Stimulated activated naive CD4-positive, alpha-beta T cell (primary cell): ENCODE measurements at places on chromosomes 4 and X.
A peak's percentile ranks its signal among the peaks of the same experiment; 100 is the strongest.

- no peak for DNase-seq
Observed at GRCh38 chr4:143302536-143302935, 34.1 kb upstream of the GAB1 start.

- no peak for DNase-seq
Observed at GRCh38 chr4:67725981-67726380, 25.0 kb upstream of the UBA6 start.

- no peak for DNase-seq
Observed at GRCh38 chrX:18931972-18932371, 51.9 kb downstream of the PHKA2 start.

- no peak for DNase-seq
Observed at GRCh38 chr4:2333356-2333841, 71.5 kb upstream of the MXD4 start.

- no peak for DNase-seq
Observed at GRCh38 chrX:16114611-16115010, 8.8 kb upstream of the GRPR start.

DNA sequence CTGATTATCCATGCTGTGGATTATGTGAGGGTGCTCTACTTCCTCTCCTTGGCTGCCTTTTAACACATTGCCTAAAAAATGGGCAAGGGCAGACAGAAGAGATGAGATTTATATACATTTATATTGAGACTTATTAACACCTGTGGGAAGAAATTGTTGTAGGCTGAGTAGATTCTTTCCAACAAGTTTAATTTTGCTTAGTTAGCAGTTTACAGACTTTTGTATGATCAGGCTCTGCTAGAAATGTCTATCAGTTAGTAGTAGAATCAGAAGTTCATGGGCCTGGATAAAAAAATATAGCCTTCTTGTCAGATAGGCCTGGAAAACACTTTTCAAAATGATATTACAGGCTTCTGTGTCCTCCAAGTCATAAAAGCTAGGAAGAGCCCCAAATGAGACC, 111.3 kb upstream of the LEF1 start:
- DNase-seq: no peak

- no peak for DNase-seq
Observed at GRCh38 chr4:2371765-2372487, 46.5 kb downstream of the ZFYVE28 start.

DNA sequence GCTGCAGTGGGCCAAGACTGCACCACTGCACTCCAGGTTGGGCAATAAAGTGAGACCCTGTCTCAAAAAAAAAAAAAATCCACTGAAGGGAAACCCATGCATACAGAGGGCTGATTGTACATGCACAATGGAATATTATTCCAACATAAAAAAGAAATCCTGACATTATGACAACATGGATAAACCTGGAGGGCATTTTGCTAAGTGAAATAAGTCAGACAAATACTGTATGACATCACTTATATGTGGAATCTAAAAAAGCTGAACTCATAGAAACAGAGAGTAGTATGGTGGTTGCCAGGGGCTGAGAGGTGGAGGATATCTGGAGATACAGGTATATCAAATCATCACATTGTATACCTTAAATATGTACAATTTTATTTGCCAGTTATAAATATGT, 102.2 kb downstream of the PPEF1 start:
- DNase-seq: no peak

DNA sequence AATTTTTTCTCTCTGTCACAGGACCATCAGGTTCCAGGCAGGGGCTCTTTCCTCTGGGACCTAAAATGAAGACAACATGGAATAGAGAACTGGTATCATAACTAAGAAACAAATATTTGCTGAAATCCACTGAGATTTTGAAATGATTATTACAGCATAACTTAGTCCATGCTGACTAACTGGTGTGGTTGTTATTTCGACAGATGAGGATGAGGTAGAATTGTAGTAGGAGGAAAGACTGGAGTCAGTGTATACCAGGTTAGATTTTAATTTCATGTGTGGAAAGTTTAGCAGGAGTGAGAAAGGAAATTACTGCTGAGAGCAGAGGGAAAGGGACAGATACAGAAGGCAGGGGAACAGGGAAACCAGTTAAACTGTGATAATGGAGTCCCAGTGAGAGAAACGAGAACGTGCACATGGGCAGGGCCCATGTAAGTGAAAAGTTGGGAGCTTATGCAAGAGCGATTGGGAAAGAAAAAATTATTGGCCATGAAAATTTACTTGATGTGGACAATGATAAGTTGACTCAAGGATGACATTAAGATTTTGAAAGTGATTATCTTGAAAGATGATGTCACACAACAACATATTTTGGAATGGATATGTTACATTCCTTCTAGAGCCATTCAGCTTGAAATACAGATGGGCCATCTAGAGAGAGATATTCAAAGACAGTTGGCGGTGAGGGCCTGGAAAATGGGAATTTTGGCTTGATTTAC, 98.7 kb upstream of the DDIT4L start:
- DNase-seq: no peak

GRCh38 chr4:87932718-87933141, 42.8 kb upstream of the SPP1 start:
- DNase-seq: no peak

- no peak for DNase-seq
Observed at GRCh38 chr4:174457468-174457867, 64.8 kb downstream of the HPGD start.

DNA sequence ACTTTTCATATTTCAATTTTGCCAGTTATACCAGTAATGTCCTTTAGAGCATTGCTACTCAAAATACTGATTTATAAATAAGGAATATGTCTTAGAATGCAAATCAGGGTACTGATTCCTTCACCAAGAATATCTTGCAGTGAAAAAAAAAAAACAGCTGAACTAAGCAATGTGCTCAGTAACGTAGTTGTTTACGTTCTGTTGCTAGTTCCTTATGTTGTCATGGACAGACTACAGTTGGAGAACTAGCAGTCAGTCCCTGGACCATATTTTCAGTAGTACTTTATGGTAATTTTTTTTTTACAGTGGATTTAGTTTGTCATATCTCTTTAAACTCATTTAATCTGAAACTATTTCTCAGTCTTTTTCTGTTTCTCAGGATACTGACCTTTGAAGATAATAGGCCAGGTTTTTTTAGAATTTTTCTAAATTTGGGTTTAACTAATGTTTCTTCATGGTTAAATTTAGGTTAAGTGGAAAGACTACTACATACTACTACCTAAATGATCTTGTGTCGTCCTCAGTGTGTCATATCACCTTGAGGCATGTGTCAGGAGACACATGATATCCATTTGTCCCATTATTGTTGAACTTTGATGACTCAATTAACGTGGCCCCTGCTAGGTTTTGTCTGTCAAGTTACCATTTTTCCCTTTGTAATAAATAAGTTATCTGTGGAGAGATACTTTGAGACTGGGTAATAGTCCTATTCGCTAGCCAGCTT, 21.0 kb downstream of the SMARCAD1 start:
- DNase-seq: no peak

- DNase-seq: no peak
Observed at GRCh38 chrX:132532097-132532496, 43.3 kb upstream of the MBNL3 start.

DNA sequence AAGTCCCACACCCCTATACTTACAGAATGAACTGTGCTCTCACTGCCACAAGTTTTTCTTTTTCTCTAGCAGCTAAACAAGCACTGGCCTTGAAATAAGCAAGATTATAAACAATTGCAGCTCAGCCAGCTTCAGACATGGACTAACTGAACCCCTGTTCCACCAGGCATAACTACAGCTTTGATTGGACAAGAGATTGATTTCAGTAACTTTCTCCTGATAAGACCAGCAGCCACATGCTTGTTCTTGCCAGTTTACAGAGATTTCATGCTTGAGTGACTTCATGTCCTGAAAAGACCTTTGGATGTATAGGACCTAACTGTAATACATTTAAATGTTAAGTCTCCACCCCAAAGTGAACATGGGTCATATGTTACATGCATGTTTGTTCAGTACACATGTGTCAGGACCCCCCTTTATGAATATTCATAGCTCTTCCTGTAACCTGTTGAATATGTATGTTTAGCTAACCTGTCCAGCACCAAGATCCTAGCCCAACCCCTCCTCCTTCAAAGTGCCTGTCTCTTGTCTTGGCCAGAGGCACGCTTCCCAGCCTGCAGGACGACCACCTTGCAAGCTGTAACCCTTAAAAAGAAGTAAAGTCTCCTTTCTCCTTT, 27.9 kb downstream of the ZNF275 start:
- no peak for DNase-seq

GRCh38 chr4:87950936-87951511, 24.5 kb upstream of the SPP1 start:
- no peak for DNase-seq

DNA sequence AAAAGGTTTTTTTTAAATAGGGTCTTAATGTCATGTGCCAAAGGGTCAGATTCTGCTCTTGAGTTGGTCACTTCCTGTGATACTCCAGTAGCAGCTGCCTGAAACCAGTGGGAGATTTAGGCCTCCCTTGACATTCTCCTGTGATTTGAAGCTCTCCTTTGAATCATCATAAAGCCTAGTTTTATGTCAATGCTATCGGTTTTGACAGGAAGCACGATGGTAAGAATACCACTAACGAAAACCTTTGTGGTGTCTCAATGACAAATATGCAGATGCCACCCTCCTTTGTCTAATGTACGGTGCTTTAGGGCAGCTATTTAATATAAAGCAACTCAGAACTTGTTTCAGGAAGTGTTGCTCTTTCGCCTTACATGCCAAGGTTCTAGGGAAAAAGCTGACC, 44.2 kb downstream of the CCNI start:
- DNase-seq: no peak

- no peak for DNase-seq
Observed at GRCh38 chrX:153688506-153688905, 780 bp downstream of the SLC6A8 start.

DNA sequence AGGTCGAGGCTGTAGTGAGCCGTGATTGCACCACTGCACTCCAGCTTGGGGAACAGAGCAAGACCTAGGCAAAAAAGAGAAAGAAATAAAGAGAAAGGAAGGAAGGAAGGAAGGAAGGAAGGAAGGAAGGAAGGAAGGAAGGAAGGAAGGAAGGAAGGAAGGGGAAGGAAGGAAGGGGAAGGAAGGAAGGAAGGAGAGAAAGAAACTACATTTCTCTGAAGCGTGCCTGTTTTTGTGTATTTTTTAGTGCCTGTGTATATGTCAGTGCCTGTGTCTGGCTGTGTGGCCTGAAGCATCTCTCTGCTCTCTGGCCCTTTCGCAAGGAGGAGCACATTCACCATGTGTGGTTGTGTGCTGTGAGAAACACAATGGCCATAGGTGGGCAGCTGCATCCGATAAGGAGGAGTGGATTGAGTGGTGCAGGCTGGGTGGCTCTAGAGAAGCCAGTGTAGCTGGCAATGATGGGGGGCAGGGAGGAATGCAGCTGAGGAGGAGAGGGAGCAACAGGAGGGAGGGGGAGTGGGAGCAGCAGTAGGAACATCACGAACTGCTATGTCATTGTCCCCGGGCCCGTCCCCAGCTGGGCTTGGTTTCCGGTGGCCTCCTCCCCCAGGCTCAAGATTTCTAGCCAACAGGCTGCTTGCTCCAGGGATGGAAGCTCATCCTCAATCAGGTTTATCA, 11.4 kb downstream of the SYN1 start:
- no peak for DNase-seq

DNA sequence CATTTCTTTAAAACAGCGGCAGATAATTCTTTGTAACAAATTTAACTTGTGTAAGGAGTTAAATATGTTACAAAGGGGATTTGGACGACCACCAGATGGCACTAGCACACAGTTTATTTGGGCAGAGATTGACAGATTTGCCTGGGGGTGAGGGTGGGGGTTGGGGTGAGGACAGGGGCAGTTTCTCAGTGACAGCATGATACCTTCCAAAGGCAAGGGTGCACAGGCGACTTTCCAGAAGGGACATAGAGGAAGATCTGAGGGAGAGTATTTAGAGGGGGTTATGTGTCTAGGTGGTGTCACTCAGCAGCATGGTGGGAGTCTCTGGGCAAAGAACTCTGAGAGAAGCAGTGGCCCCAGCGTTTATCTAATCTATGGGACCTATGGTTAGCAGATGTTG, 9.6 kb upstream of the TMA16 start:
- peak; percentile 35 for DNase-seq

DNA sequence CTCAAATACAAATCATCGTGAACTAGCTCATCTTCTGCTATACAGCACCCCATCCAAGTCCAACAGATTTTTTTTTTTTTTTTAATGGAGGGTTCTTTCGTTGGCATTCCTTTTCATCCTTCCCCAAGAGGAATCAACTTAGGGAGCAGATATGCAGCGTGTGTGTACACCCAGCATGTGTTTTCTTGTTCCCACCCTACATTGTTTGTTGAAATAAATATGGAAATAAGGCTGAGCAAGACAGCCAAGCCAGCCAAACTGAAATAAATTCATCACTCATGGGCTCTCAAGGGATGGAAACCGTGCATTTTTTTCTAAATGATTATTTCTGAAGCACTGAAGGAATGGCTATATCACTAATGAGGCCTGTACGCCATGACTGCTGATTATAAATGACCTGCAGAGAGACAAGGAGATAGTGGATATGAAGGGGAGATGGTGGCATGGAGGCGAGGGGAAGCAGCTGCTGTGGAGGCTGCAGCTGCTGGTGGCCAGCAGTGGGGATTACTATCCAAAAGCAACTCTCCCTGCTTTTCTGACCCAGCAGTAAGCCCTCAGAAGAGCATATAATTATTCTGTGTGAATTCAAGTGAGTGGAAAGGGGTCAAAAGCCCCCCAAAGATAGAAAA, 173.9 kb downstream of the MGST2 start:
- DNase-seq: no peak

- DNase-seq: no peak
Observed at GRCh38 chr4:27217261-27217769, 356.7 kb downstream of the STIM2 start.

GRCh38 chr4:86947501-86948120, 12.8 kb downstream of the AFF1 start:
- no peak for DNase-seq
